NCI-H1105 treated with DMSO at 0.1 percent for 48 hours (cell line): ENCODE measurements at places on chromosomes 11 and 22.

GRCh38 chr22:45553351-45554039 lies 50.8 kb downstream of the FBLN1 start:
- DNase-seq: peak; percentile 49

- no peak for DNase-seq
Measured at GRCh38 chr11:32148895-32149294, 58.0 kb downstream of the RCN1 start.

GRCh38 chr22:18933914-18934313 lies 2.2 kb downstream of the PRODH start:
- DNase-seq: no peak

DNA sequence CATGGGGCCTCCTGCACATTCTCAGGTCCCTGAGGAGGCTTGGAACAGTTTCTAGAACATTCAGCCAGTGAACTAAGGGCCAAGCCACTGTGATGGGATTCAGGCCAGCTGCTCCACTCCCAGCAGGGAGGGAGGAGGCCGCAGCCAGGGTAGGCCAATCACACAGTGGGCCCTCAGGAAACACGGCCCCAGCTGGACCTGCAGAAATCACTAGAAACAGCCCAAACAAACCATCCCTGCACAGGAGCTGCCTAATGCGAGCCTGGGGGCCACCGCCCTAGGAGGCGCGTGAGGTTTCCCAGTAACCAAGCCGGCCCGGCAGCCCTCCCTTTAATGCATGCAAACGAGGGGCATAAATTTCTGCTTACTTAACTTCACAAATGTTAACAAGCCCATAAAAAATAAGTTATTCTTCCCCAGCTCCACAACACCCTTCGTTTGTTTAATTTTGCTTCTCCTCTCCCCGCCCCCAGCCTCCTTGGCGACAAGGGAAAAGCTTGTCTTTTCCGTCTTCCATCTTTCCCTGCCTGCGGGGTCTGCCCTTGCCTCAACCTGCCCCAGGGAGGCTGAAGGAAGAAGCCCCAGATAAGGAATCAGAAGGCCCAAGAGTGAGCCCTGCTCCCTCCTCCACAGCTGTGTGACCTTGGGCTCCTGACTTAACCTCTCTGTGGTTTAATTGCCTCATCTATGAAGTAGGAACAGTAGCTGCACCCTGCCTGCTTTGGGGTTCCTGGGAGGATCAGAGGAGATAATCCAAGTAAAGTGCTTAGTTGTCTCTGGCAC lies 25.7 kb downstream of the ELFN2 start:
- DNase-seq: no peak

- no peak for DNase-seq
Measured at GRCh38 chr11:47391711-47392432, 13.5 kb upstream of the SPI1 start.

DNA sequence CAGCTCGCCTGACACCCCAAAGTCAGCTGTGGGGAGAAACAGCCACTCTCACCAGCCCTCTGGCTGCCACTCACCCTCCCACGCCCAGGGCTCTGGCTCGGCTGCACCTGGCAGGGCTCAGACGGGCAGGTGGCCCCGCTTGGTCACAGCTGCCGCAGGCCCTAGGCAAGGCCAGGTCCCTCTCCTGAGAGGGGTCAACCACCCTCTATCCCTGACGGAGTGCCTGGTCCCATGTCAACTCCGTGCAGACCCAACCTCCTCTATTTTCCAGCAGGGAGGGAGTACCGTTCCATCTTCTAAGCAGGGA lies 1.9 kb downstream of the MAP4K2 start:
- DNase-seq: no peak

DNA sequence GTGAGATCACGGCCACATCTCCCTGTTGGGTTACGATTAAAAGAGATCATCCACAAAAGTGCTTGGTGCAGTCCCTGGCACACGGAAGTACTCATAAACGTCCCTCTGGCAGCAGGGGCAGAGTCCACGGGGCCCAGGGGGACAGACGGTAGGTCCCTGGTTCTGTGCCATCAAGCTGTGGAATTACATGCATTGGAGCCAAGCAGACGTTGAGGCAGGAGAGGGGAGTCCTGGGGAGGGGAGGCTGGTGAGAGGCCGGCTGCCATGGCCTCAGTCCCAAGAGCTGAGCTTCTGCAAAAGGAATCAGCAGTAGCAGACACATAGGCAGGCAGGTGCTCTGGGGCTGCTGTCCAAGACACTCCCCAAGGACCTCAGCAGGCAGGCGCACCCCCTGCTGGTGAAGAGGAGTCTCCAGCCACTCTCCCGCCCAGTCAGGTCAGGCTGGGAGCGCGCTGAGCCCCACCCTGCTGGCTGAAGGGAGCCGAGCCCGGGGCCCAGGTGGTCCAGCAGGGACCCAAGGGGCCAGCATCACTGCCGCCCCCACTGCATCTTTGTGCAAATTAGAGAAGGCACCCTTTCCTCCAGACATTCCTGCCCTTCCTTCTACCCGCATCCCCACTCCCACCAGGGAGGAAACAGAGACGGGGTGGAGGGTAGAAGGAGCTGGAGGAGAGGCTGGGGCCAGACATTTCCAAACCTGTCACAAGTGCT lies 7.6 kb upstream of the KCTD17 start:
- peak; percentile 24 for DNase-seq

- DNase-seq: no peak
Measured at GRCh38 chr11:46363031-46363407, 15.8 kb downstream of the DGKZ start.

DNA sequence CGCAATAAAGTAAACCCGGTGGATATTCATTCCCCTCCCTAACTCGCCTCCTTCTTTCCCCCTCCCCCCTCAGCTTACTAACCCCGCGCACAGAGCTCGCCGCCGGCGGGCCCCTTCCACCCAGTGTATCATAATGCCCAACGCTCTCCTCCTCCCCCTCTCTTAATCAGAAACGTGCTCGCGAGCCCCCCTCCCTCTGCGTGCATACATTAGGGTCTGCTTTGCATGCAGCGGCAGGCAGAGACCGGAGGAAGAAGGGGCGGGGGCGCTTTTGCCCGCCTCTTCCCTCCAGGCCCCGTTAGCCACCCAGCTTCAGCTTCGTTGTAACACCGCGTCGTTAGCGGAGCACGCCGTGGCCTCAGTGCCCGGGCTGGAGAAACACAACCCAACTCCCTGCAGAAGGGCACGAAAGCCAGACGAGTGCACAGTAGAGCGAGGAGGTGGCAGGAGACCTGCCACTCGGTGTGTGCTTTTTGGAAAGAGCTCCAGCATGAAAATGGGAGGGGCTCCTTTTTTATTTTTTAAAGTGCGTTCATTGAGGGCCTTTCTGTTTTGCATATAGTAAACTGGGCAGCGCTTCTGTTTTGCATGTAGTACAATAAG lies 901 bp upstream of the KMT2A start:
- peak; percentile 92 for DNase-seq

DNA sequence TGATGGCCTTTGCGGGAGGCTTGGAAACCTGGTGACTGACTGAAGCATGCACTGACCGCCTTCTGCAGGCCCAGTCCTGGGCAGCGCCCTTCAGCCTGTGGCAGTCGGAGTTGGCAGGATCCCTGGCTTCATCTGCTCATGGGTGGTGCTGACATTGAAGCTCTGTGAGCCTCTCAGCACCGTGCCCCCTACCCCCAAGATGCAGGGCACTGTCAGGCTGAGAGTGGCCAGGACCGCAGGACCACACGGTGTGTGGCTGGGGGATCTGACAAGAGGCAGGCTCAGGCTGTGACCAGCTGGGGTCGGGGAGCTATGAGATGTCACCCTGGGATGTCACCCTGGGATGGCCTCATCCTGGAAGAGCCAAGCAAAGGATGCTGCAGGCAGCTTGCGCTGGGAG lies 32.7 kb downstream of the TBC1D22A start:
- no peak for DNase-seq

- no peak for DNase-seq
Measured at GRCh38 chr11:108472681-108473080, 5.4 kb upstream of the C11orf65 start.

- no peak for DNase-seq
Measured at GRCh38 chr11:122670131-122670530, 14.6 kb downstream of the UBASH3B start.

- no peak for DNase-seq
Measured at GRCh38 chr11:110798201-110798900, 86.1 kb upstream of the ARHGAP20 start.

DNA sequence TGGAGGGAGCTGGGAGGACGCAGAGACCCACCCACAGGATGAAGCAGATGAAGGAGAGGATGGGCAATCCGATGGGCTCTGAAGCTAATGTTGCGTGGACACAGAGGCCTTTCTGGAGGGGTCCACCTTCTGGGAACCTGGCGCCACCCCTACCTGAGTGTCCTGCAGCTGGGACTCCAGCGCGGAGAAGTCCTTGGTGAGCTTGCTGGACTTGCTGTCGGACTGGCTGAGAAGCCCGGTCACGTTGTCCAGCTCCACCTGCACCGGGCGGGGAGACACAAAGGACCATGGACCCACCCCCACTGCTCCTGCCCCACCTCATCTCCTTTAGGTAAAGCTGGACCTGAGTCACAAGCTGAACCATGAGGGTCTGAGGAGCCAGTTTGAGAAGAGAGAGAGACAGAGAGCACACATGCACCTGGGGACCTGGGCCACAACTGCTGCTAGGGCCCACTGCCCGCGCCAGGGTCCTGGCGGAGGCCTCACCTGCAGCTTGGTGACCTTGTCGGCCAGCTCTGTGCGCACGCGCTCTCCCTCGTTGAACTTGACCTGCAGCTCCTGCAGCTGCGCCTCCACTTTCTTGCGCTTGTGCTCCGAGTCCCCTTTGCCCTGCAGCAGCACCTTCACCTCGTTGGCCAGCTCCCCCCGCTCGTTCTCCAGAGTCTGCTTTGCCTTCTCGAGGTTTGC lies 40.8 kb downstream of the APOL1 start:
- no peak for DNase-seq

DNA sequence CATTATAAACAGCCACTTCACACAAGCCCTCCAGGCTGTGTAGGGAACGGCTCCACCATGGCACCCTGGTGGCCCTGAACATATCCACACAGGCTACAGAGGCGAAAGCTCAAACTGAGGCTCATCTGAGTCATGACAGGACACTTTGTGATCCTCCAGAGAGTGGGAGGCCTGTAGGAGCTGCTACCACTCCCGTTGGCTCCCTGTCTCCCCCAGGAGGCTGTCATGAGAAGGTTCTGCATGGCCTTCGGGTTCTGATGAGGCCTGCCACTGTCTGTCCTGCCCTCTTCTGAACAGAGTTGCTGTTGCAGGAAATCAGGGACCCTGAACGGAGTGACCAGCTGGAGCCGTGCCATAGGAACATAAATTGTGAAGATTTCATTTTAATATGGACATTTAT lies 23.8 kb upstream of the ALDH3B2 start:
- no peak for DNase-seq

GRCh38 chr22:26134654-26135330 lies 34.5 kb upstream of the SEZ6L start:
- DNase-seq: no peak

- DNase-seq: no peak
Measured at GRCh38 chr22:49749885-49750510, 77.7 kb downstream of the BRD1 start.

DNA sequence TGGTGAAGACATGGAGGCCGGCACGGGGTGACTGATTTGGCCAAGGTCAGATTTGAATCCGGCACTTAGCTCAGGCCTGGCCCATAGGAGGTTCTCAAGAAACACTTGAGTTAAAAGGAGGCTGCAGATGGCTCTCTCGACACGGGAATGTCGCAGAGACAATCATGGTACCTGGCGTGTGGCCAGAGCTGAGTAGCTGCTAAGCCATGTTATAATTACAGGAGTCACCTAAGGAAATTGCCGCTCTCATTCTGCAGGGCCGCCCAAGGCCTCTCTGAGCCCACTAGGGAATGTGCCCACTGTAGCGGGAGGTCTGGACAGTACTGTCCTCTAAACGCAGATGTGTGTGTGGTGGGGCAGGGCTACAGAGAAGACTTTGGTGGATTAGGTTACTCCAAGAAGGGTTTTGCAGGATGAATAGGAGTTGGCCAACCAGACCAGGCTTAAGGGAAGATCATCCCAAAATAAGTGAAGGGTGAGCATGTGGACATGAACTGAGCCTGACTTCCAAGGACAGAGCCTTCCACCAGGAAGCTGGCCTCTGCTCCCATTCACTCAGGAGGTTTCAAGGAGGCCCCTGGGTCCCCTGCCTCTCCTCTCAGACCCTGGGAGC lies 19.3 kb upstream of the PRR5 start:
- DNase-seq: no peak

- no peak for DNase-seq
Measured at GRCh38 chr22:49892226-49892899, 25.9 kb downstream of the ALG12 start.

DNA sequence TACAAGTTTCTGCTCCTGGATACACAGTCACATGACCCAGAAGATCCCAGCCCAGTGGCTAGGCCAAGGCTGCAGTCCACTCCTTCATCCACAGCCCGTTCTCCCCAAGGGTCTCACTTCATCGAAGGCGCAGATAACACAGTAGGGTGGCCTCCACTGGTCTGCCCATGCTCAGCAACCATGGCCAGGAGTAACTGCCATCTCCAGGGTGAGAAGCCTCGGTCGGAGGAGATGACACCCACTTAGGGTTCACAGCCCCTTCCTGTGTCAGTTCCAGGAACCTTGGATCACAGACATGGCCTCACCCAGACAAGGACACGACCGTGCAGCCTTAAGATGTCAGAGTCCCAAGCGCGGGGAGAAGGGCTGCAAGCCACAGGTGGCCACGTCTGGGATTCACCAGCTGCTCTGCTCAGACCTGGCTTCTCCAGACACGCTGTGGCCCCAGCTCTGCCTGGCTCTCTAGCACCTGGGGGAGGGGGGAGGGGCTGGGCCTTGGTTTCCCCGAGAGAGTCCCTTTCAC lies 2.6 kb downstream of the BET1L start:
- no peak for DNase-seq

GRCh38 chr11:69918938-69919650 lies 99.9 kb upstream of the FGF3 start:
- DNase-seq: peak; percentile 30

DNA sequence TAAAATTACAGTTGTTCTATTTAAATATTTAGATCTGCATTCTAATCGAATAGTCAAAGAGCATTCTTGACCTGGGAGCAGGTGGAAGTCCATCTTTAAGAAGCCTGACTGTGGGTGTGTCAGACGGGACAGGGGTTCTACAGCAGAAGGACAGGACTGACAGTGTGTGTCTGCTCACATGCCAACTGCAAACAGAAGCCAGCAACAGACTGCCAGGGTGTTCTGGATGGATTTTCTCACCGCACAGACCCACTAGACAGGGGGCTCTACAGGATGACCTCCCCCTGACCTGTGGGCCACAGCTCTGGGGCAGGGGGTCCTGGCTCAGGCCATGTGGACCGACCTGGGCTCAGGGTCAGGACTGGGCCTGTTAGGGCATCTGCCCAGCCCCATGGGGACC lies 22.8 kb upstream of the NAP1L4 start:
- no peak for DNase-seq
